Smooth muscle cell of the coronary artery (primary cell): ENCODE measurements at places on chromosomes 7 and 10. TPM values are rescaled to one million over a fixed set of nuclear protein-coding genes. Genes with fewer than 3 reads are reported as not detected.

The NEURL1 gene
- under 0.01 TPM in 2 replicates for total RNA-seq

The TMEM184A gene
- total RNA-seq: 0.53 TPM in 1 of 2 replicates, not detected in the other

The EN2 gene
- total RNA-seq: under 0.01 TPM in 1 of 2 replicates, not detected in the other

The VAX1 gene
- total RNA-seq: not detected in 2 replicates

The MKI67 gene
- 1.6 and 3.3 TPM in 2 replicates for total RNA-seq

The NRBF2 gene
- 15.6 and 22.3 TPM in 2 replicates for total RNA-seq

The SAP25 gene
- 0.08 TPM in 1 of 2 replicates, not detected in the other for total RNA-seq

The LRCH4 gene
- 2.2 and 5.3 TPM in 2 replicates for total RNA-seq

The PHYHIPL gene
- total RNA-seq: not detected in 2 replicates
